ENCODE measurements at places on chromosomes 4 and X.

GRCh38 chr4:23680671-23681518 is 209.0 kb downstream of the PPARGC1A start:
- DNase-seq = no peak

DNA sequence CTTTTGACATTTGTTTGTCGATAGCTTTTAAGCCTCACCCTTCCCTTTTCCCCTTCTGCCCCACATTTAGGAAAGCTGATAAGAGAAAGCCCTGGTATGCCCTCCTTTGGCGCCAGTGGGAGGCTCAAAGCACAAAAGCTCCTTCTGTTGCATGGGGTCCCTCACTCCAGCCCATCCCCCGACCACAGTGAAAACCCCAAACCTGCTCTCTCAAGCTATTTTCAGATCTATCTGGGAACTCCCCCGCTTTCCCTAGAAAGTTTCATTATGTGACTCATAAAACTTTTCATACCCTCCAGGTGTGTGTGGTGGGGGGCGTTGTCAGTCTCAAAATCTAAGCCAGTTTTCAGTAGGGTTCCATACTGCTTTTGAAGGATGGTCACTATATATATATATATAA is 259.0 kb upstream of the PCDH7 start:
- DNase-seq = no peak

DNA sequence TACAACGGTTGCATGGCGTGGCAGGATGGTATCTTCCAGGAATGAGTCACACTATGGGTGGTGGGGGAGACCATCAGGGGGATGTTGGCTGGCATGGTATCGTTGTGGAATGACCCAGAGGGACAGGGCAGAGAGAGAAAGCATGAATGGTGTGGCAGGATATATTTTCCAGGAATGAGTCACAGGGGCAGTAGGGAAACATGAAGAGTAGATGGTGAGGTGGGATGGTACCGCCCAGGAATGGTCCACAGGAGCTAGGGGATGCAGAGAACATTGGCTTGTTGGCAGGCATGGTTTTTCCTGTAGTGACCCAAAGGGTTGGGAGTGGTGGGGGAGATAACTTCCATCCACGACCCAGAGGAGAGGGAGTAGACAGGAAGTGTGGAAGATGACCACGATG is 62.4 kb downstream of the MAOA start:
- no peak for DNase-seq

DNA sequence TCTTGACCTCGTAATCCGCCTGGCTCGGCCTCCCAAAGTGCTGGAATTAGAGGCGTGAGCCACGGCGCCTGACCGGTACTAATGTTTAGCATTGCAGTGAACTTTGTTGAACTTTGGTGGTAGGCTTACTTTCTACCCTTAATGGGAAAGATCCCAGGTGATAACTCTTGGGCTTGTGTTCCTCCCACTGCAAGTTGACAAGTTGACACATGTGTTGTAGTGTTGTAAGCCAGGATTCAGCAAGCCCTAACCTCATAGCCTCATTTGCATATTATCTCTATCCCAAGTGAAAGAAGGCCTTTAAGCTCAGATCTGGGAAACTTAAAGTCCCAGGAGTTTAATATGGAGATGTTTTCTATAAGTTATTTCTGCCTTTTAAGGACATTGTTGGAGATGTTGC is 80.0 kb upstream of the CLCN4 start:
- no peak for DNase-seq

GRCh38 chrX:11375614-11376119 is 82.5 kb downstream of the AMELX start:
- no peak for DNase-seq

DNA sequence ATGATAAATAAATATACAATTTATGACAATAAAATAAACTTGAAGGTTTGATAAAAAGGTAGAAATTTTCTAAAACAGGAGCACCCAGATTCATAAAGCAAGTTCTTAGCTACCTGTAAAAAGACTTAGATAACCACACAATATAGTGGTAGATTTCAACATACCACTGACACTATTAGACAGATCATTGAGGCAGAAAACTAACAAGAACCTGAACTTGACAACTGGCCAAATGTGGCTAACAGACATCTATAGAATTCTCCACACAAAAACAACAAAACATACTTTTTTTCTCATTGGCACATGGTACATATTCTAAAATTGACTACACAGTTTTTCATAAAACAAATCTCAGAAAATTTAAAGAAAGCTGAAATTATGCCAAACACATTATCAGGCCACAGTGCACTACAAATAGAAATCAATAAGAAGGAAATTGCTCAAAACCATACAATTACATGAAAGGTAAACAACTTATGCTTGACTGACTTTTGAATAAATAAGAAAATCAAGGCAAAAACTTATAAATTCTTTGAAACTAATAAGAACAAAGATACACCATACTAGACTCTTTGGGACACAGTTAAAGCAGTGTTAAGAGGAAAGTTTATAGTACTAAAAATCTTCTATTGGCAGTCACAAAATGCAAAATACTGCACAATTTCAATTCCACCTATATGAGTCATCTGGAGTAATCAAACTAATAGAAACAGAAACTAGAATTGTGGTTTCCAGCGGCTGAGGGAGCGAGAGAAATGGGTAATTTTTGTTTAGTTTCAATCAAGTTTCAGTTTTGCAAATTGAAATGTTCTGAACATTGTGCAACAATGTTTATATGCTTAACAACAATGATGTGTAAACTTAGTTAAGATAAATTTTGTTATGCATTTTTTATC is 925.6 kb downstream of the SH3BGRL start:
- DNase-seq = no peak
